ENCODE measurements at places on chromosomes 1 and 21.

- DNase-seq, result no peak
Observed at GRCh38 chr1:19073311-19074186, 117.1 kb upstream of the IFFO2 start.

DNA sequence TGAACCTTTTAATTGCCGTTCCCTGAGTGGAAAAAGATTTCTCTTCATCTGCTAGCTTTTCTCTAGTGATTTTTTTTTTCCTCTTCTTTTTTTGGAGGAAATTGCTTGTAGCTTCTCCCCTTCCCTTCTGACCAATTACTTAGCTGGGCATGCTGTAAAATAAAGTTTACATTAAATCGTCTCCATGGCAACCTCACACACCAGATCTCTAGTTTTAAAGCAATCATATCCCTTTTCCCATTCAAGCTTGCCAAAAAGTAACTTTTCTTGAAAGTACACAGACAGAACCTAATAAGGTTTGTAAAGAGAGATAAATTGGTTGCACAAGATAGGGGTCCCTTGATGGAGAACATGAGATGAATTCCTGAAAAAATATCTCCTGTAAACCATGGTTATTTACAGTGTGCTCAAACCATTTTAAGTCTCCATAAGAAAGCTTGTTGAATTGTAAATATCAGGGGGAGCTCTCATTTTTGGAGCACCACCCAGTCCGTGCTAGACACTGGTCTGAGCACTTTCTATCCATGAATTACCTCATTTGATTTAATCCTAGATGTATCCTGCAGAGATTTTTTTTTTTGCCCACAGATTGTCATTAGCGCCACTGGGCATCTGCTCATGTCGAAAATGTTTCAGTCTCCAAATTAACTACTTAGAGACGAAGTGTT, 32.6 kb upstream of the HTR1D start:
- DNase-seq, result no peak

- no peak for DNase-seq
Observed at GRCh38 chr1:27402349-27402754, 9.9 kb downstream of the GPR3 start.

GRCh38 chr1:180271272-180272255, 41.5 kb downstream of the LHX4 start:
- no peak for DNase-seq

GRCh38 chr1:246680696-246681130, 43.5 kb upstream of the SCCPDH start:
- no peak for DNase-seq

DNA sequence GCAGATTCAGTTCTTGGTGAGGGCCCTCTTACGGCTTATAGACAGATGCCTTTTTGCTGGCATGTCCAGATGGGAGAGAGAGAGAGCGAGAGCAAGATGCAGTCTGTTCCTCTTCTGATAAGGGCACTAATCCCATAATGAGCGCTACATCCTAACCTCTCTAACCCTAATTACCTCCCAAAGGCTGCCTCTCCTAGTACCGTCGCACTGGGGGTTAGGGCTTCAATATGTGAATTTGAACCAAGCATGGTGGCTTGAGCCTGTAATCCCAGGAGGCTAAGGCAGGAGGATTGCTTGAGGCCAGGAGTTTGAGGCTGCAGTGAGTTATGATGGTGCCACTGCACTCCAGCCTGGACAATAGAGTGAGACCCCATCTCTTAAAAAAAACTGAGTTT, 10.5 kb upstream of the SDE2 start:
- no peak for DNase-seq

DNA sequence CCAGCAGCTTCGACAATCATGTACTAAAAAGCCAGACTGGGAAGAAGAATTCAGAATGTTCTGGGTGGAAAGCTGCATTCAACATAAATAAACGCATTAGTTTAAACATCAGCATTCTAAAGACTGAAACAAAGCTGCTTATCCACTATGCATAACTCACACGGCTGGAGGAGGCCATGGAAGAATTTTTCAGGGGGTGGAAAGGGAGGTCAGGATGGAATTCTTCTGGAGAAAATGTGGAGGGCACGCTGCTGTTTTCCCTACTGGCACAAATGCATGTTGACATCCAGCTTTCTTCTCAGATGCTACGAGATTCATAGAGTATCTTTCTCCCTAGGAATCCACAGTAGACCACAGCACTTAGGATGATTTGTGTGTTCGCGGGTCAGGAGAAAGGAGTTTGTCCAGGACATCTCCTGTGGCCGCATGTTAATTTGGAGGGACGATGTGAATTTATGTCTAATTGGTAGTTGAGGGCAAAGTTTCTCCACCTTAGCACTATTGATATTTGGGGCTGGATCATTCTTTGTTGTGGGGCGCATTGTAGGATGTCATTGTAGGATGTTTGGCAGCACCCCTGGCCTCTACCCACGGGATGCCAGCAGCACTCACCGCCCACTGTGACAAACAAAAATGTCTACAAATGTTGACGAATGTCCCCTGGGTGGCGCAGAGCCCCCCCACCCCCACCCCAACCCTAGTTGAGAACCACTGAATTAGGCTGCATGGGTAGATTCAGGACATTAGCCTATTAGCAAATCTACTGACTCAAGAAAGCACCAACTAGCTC, 86.5 kb upstream of the KAZN start:
- no peak for DNase-seq

GRCh38 chr1:18090636-18091035, 17.0 kb upstream of the IGSF21 start:
- no peak for DNase-seq

- no peak for DNase-seq
Observed at GRCh38 chr21:16073586-16073985, 343.8 kb downstream of the USP25 start.

DNA sequence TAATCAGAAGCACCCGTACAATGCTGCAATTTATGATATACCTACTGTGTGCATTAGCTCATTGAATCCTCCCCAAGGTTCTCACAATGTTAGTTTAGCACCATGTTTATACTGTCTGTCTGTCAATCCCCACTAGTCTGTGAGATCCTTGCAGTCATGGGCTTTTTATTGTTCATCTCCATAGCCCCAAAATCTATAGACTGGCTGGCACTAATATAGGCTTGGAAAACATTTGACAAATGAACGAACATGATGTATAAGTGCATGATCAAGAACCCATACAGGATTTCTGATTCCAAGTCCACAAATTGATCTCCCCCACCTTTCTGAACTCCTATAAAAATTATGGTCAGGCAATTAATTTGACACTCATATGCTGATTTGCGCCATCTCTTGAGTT, 290.0 kb downstream of the OMA1 start:
- DNase-seq, result no peak

DNA sequence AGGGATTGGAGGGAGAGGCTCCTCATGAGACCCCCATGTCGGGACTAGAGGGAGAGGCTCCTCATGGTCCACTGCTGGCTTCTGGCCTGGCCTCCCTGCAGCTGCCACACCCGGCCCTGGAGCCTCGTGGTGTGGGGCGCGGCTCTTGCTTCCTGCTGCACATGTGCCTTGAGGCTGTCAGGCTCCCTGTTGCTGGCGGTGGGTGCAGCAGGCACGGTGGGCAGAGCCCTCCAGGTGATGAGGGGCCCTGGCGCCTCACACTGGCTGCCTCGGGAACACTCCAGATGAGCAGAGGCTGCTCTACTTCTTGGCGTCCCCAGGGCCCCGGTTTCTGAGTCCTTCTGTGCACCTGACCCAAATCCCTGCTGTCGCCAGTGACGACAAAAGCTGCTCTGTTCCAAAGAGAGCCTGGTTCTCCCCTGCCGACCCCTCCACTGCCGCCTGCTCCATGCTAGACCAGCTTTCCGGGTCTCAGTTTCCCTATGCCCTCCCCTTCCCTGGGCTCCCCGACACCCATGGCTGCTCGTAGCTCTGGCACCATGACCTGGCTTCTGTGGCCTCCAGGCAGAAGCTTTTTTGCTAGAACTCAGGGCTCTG, 9.7 kb upstream of the ATAD3B start:
- DNase-seq, result no peak

- DNase-seq, result peak; percentile 40
Observed at GRCh38 chr1:244969355-244970235, 105.3 kb upstream of the HNRNPU start.

DNA sequence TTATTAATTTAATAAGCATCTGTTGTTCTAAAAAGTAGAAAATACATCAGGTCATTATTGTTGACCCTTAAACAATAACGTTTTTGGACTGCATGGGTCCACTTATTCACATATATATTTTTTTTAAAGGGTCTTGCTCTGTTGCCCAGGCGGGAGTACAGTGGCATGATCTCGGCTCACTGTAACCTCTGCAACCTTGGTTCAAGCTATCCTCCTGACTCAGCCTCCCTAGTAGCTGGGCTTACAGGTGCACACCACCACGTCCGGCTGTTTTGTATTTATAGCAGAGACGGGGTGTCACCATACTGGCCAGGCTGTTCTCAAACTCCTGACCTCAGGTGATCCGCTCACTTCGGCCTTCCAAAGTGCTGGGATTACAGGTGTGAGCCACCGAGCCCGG, 53.0 kb downstream of the DAP3 start:
- no peak for DNase-seq

DNA sequence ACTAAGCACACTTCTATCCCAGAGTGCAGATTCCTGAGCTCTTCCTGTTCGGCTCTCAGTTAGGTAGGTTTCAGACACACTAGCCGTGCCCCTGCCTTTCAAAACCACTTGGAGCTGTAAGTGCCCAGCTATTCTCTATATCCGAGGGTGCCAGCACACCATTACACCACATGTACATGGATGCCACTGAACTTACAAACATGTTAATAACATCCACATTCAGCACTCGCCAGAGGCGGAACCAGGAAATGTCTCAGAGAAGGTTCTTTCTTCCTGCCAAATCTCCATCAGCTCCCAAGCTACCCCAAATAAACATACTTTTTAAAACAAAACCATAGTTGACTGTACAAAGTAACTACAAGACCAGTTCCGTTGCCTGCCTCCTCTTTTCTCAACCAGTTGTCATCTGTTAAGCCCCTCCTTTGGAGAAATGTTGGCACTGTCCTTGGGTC, 78.4 kb upstream of the CTTNBP2NL start:
- DNase-seq, result no peak

- no peak for DNase-seq
Observed at GRCh38 chr1:112099979-112100378, 110.5 kb upstream of the KCND3 start.

- DNase-seq, result no peak
Observed at GRCh38 chr1:30920827-30921226, 12.3 kb upstream of the SDC3 start.

- no peak for DNase-seq
Observed at GRCh38 chr1:193256019-193256418, 69.6 kb upstream of the B3GALT2 start.

DNA sequence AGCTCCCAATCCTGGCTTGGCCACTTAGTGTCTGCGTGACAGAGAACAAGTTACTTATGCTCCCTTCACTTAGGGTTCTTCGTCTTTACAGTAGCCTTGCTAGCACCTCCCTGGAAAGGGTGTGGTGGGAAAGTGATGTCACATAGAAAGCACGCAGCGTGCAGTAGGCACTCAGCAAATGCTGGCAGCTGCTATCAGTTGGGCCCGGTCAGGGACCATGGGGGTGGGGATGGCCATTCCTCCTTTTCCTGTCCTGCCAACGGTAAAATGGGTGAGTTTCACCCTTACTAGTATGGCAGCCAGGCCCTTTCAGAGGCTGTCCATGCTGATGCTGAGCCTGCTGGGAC, 6.2 kb upstream of the KCNA10 start:
- no peak for DNase-seq

DNA sequence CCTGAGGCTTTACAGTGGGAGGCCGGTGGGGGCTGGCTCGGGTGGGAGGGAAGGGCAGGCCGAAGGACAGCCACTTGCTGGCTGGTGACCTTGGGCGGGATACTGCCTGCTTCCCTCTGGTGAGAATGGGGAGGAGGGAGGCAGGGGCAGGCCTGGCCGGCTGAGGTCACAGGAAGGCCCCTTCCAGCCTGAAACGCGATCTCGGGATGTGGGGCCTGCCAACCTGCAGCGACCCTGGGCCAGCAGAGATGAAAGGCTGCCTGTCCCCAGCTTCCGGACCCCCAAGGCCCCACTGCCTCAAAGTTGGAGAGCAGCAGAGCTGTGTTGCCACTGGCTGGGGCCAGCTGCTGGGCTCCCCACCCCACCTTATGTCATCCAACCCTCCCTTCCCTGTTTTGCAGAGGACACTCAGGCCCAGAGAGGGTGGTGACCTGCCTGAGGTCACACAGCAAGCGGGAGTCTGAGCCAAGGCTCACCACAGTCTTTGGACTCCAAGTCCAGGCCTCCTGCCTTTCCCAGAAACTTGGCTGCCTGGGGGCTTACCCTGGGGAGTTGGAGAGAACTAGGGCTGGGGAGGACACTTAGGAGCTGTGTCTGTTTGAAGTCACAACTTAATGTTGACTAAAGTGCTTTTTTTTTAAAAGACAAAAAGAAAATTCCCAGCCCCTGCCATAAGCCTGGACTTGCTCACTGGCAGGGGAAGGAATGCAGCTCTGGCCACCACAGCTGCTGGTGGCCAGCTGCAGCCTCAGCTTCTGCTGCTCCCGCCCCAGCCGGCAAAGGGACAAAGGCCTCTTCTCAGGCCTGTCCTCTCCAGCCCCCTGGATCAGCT, 14.8 kb upstream of the WASF2 start:
- DNase-seq, result no peak

GRCh38 chr1:155540000-155540874, 22.4 kb downstream of the ASH1L start:
- no peak for DNase-seq

DNA sequence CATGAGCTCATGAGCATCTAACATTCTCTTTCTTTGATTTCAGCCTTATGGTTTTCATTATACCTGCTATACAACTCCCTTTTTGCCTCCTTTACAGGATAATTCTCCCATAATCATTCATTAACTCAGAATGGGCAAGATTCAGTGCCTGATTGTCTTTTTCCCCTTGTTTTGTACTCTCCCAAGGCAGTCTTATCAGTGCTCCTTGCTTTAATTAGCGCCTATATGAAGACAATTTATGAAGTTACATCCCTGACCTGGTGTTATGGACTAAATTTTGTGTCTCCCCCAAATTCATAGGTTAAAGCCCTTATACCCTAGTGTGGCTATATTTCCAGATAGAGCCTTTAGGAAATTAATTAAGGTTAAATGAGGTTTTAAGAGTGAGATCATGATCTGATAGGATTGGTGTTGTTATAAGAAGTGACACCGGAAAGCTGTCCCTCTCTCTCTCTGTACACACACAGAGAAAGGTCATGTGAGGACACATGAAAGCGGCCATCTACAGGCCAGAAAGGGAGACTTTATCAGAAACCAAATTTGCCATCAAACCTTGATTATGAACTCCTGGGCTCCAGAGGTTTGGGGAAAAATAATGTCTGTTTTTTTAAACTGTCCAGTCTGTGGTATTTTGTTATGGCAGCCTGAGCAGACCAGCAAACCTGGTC, 185.8 kb upstream of the CHODL start:
- no peak for DNase-seq

DNA sequence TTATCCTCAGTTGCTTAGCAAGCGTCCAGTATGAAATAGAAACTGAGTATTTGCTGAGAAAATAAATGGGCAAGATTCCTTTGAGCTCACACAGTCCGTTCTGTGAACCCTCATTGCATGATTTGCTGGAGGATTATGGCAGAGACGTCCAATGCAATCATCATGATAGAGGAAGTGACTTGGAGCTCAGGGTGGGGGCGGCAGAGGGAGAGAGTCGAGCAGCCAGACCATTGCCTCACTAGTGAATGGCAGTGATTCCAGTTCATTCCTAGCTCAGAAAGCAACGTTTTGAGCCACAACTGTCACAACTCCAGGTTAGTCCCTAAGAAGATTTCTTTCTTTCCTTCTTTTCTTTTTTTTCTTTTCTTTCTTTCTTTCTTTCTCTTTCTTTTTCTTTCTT, 27.5 kb upstream of the COL9A2 start:
- DNase-seq, result no peak

- DNase-seq, result no peak
Observed at GRCh38 chr1:77925518-77925917, 37.1 kb downstream of the NEXN start.

- DNase-seq, result no peak
Observed at GRCh38 chr1:247357781-247358211, 26.1 kb upstream of the ZNF496 start.

Measured in stimulated activated CD8-positive, alpha-beta memory T cell treated with anti-CD3 and anti-CD28 coated beads, Interleukin-4, amount 100 ng/mL, for 1 hour (primary cell).